ENCODE measurements at places on chromosomes 11 and 22.
A peak's percentile ranks its signal among the peaks of the same experiment; 100 is the strongest.

DNA sequence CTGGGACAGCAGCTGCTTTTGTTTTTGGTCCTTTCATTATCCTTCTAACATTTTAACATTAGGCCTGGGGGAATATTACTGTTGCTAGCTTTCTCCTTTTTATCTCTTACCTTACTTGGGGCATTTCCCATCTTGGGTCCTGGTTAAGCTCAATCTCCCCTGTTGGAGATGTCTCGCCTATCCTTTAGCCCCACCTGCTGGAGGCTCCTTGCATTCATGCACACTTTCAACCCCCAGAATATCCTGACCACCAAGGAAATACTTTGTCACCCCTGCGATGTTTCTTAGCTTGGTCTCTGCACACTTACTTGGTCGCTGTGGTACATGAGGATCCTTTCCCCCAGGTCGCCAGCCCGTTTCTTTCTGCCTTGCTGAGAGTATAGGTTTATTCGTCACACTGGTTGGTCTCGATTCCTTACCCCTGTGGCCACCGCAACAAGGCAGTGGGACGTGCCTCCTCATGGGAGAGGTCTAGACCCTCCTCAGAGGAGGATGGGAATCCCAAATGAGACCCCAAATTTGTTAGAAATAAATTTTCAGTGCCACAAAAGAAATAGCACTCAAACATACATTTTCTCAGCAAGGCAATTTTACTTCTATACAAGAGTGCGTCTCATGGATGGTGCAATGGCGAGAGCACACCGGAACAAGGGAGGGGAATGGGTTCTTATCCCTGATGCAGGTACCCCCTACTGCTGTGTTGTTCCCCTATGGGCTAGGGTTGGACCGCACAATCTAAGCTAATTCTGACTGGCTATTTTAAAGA is 5.4 kb upstream of the TXN2 start:
- no peak for DNase-seq

GRCh38 chr11:128544471-128545051 is 42.8 kb downstream of the ETS1 start:
- no peak for DNase-seq

GRCh38 chr11:119896387-119897045 is 167.5 kb upstream of the NECTIN1 start:
- DNase-seq, result no peak

GRCh38 chr11:30775233-30775522 is 189.0 kb upstream of the MPPED2 start:
- no peak for DNase-seq

- no peak for DNase-seq
These were observed 492.9 kb upstream of the KIRREL3 start for GRCh38 chr11:127493330-127494022.

DNA sequence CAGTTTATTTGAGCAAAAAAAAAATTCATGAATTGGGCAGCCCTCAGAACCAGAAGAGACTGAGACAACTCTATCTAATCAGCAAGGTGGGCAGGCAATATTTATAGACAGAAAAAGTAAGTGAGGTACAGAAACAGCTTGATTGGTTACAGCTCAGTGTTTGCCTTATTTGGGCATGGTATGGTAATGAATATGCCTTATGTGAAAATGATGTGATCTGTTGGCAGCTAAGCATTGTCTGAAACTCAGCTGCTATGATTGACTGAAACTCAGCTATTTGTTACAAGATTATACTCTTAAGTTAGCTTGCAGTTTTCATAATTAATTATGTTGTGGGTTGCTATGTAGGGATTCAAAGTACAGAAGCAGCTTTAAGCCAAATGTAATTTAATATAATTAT is 127.6 kb downstream of the CNTN5 start:
- DNase-seq, result no peak

GRCh38 chr22:23385678-23386631 is 194.1 kb downstream of the IGLL1 start:
- no peak for DNase-seq

DNA sequence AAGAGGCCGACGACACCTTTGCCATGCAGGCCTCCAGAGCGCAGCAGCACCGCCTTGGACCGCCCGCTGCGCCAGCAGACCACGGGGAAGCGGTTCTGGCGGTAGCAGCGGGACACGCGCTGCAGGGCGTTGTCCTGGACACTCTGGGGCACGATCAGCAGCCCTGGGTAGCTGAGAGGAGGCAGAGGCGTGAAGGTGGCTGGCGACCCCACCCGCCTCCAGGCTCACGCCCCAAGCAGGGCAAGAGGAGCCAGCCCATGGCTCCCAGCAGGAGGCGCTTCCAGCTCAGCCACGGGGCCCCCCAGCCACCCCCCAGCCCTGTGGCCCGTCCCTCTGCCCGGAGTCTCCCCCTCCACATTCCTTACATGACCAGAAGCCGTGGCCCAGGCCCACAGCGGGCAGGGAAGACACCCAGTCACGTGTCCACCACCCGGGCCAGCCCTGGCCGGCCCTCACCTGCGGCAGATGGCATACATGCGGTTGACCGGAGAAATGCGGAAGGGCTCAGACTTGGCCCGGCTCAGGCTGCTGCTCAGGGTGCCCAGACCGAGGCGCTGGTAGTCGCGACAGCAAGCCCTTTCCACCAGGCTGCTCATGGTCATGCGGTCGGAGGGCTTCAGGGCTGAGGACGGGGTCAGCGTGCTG is 15.2 kb downstream of the SBF1 start:
- no peak for DNase-seq

DNA sequence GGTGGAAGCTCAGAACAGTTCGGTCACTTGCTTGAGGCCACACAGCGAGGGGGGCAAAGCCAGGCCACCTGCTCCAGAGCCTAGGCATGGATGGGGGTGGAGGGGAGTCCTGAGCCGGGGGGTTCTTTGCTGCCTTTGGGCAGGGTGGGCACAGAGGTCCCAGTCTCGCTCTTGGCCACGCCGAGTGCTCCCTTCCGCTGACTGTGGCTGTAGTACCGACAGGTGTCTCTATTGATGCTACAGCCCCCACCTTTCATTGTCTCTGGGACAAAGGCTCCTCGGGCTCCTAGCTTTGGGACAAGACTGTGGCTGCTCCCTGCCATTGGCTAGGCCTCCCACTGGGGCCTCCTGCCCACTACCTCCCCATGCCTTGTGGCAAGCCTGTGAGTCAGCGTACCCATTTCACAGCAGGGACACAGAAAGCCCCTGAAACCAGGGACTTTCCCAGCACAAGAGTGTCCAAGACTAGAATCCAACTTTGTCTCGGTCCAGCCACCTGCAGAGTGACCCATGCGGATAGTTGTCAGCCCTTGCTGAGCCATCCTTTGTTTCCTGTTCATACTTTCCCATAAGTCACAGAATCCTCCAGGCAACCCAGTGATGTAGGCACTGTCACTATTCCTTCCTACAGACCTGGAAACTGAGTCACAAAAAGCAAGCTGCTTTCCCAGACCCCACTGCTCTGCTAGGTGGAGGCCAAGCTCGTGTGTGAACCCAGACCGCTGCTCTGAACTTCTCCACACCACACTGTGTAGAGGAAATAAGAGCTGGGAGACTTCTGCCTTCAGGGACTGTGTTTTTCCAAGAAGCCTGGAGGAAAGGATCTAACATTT is 17.2 kb downstream of the MYEOV start:
- no peak for DNase-seq

- DNase-seq, result no peak
These were observed 5.7 kb downstream of the CHRNA10 start for GRCh38 chr11:3665336-3666022.

GRCh38 chr11:33773987-33774735 is at the start of gene FBXO3:
FBXO3 (minus strand) TSS chr11:33774520; CDS start chr11:33774497, 23 bp downstream.
- peak; percentile 51 for DNase-seq
